ENCODE measurements at places on chromosomes 7 and 10.

GRCh38 chr7:73827567-73828106 lies 3.2 kb upstream of the CLDN4 start:
- DNase-seq = no peak

- no peak for DNase-seq
Measured at GRCh38 chr7:121069346-121070100, 81.0 kb downstream of the CPED1 start.

GRCh38 chr10:97356318-97356914 lies 21.9 kb upstream of the FRAT2 start:
- DNase-seq = no peak

DNA sequence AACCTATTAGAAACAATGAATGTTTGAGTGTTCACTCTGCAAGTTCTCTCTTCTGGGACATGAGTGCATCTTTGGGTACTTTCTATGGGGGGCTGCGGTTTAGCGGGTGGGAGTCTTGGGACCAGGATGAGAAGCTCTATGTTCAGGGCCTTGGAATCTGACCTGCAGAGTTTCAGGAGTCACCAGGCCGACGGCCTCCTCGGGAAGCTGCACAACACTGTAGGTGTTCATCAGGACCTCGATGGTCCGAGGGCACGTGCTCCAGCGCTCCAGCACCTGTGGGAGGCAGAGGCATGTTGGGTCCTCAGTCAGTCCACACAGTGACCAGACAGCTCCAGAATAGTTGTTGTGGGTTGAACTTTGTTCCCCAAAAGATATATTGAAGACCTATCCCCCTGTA lies 8.9 kb upstream of the GBX1 start:
- DNase-seq = no peak

DNA sequence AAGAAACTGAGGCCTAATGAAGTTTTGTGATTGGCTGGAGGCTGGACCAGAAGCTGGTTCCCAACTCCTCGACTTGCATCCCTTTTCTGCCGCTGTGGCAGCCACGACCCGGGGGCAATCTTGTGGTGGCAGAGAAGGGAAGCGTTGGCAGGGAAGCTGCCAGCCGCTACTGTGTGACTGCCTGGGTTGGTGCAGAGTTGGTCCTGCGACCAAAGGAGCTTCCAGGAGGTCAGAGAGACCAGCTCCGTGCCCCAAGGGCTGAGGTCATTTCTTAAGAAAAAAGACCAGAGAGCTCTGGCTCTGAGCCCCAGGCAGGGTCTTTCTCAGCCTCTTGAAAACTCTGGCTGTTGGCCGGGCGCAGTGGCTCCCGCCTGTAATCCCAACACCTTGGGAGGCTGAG lies 47.2 kb downstream of the PRF1 start:
- DNase-seq = no peak

GRCh38 chr10:92991513-92991912 lies 69.1 kb upstream of the CYP26C1 start:
- DNase-seq = no peak

GRCh38 chr7:65974876-65975275 lies 7.1 kb downstream of the GUSB start:
- DNase-seq = no peak

DNA sequence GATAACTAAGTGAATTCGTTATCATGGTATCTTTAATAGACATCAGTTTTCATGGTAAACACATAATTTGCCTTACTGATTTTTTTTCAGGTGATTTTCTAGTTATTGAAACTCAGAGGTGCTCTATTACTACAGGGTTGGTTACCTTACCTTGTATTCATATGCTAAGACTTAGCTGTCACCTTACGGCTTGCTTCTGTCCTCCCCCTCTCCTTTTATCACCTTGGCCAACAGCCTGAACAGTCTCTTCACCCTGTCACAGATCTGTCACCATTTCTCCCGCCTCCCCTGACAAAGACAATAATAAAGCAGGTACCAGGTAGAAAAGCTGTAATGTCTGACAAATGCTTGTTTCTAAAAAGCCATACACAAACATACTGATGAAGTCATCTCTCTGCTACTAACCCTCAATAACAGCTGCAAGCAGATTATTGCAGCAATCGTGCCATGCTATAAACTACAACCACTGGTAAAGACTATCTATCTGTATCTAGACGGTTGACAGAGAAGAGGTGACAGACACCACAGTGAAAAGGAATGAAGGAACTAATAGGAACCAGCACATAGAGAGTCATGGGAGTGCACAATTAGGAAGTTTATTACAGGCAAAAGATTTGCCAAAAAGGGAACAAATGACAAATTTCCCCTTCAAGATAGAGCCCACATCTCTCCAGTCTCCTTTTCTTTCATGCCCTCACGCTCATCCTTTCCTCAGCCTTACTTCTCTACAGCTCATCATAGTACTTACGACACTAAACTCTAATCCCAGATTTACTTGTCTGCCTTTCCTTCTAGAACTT lies 57.2 kb downstream of the ARHGAP12 start:
- no peak for DNase-seq

DNA sequence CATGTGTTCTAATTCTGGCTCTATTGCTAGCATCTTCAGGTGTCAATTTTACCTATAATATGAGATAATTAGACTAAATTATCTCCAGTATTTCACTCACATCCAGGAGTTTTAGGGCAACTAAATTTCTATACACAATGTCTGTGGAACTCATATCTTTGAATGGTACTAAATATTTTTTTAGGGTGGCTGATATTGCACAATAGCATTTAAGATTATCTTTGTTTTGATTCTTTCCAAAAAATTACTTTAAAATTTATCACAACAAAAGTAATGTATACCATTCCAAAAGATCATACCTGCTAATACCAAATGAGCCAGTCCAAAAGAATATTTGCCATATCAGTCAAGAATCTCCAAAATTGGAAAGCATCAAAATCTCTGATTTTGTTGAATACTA lies 285.5 kb downstream of the SEMA3D start:
- DNase-seq = no peak

DNA sequence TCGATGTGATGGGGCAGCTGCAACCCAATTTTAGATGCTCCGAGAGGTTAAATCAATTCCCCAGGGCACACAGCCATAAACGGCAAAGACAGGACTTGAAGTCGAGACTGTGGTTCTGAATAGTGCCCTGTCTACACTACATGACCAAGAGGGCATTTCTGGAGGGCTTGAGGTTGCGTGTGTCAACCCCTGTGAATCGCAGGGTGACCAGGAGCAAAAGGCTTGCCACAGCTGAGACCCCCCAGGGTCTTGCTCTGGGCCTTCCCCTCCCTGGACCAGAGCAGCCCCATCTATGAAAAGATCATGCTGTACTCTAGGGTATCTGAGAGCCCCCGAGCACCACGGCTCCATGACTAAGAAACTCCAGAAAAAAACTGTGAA lies 26.8 kb upstream of the RASGEF1A start:
- DNase-seq = no peak

GRCh38 chr7:25520516-25520915 lies 292.2 kb upstream of the NPVF start:
- DNase-seq = no peak

GRCh38 chr10:60267802-60268201 lies 121.9 kb downstream of the ANK3 start:
- no peak for DNase-seq

DNA sequence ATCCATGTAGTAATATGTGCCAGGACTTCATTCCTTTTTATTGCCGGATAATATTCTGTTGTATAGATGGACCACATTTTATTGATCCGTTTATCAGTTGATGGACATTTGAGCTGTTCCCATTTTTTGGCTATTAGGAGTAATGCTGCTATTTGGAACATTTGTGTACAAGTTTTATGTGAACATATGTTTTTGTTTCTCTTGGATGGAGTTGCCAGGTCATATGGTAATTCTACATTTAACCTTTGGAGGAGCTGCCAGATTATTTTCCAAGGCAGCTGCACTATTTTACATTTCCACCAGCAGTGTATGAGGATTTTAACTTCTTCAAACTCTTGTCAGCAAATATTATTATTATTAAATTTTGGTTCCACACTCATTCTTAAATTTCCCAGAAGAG lies 59.2 kb downstream of the C10orf90 start:
- no peak for DNase-seq

DNA sequence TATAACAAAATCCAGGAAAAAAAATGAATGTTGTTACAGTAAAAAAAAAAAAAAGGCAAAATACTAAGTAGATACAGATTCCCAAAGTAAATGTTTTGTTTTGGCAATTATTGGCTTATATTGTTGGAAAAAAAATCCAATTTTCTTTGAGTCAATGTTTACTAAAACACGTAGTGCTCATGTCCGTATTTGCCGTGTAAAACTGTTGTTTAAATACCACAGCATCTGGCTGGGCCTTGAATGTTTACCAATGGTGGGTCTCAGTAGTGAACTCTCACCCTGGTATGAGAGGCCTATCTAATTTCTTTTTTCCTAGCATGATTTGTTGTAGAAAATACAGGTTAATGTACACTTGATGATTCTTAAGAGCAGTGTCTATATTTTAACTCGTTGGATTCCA lies 41.4 kb upstream of the SLC26A5 start:
- no peak for DNase-seq

- DNase-seq = no peak
Measured at GRCh38 chr7:25835197-25835596, 316.8 kb upstream of the NFE2L3 start.

GRCh38 chr7:115471891-115472290 lies 550.0 kb downstream of the MDFIC start:
- no peak for DNase-seq

DNA sequence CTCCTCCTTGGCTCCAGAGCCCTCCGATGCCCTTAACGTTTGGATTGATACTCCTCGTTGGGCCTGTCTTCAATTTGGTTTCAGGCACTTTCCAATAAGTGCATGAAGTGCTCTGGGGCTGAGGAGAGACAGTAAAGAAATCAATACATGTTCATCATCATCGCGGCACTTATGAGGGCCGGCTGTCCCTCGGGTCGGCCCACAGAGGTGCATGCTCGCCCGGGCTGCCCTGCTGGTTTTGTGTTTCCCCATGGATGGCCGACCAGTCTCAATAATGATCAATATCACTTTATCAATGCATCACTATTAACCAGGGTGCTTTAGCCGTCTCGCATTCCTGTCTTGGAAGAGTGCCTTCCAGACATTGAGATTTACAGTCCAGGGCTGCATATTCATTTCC lies 154.2 kb downstream of the EBF3 start:
- DNase-seq = no peak

DNA sequence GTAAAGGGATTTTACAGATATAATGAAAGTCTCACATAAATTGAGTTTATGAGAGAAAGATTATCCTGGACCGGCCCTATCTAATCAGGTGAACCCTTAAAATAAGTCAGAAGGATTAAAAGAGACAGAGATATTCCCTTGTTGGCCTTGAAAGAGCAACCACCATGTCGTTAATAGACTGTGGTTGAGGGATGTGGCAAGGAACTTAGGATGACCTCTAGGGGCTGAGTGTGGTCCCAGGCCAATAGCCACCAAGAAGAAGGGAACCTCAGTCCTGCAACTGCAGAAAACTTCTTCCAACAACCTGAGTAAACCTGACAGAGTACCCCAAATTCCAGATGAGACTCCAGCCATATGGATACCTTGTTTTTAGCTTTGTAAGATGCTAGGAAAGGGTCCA lies 121.5 kb downstream of the POLR1F start:
- DNase-seq = no peak

- no peak for DNase-seq
Measured at GRCh38 chr10:97336942-97337831, 2.7 kb upstream of the FRAT2 start.

DNA sequence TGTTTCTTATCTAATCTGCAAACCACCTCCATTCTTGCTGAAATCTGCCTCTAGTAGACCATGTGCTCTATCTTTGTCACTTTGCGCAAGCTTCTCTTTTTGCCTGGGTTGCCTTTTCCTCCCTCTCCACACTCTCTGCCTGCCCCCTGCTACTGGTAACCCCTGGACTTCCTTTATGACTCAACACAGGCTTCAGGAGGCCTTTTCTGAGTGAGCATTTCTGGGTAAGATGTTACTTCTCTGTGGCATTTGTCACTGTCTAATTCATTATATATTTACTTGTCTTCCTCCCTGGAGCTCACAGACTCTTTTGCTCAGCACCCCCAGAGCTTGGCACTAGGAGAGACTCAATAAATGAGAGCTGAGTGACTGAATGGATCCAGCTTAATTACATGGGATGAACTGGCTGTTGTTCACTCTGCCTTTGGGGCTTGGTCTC lies 8.4 kb downstream of the GOLGA7B start:
- no peak for DNase-seq

- peak; percentile 12 for DNase-seq
Measured at GRCh38 chr10:79052291-79053080, 16.3 kb upstream of the ZMIZ1 start.

GRCh38 chr10:122197611-122198222 lies 73.4 kb upstream of the BTBD16 start:
- DNase-seq = no peak

- DNase-seq = no peak
Measured at GRCh38 chr10:113061054-113061430, 111.0 kb downstream of the TCF7L2 start.

DNA sequence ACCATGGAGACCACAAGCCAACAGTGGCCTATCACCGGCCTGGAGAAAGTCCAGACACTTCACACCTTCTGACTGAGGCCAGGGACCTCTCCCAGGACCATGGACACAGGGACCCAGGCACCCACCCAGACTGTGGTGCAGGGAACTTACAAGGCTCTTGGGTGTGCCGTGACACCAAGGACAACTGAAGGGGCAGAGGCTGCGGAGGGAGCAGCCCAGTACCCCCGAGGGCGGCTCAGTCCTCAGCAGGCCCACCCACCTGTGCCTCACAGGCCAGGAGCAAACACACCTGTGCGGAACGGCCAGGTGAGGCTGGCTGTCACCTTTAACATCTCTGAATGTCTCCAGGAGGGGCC lies 182.3 kb downstream of the MAD1L1 start:
- no peak for DNase-seq

GRCh38 chr7:27840313-27840712 lies 100.4 kb downstream of the TAX1BP1 start:
- no peak for DNase-seq

- no peak for DNase-seq
Measured at GRCh38 chr10:126687121-126687606, 16.7 kb upstream of the C10orf90 start.

- DNase-seq = no peak
Measured at GRCh38 chr7:4119848-4120247, 562.2 kb upstream of the FOXK1 start.

DNA sequence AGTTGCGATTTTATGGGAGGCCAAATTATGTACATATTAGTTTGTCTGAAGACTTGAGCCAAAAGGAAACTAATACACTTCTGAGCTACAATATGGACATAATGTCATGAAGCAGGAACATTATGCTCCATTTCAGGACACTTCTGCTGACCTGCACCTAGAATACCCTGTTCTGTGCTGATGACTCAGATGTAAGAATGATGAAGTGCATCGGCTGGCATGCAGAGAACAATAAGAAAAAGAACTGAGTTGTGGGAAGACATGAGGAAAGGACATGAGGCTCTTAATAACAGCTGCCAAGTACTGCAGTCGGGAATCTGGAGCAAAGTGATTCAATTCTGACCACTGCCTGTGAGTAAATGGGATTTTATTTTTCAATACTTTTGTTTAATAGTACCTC lies 192.9 kb upstream of the VSTM2A start:
- no peak for DNase-seq

DNA sequence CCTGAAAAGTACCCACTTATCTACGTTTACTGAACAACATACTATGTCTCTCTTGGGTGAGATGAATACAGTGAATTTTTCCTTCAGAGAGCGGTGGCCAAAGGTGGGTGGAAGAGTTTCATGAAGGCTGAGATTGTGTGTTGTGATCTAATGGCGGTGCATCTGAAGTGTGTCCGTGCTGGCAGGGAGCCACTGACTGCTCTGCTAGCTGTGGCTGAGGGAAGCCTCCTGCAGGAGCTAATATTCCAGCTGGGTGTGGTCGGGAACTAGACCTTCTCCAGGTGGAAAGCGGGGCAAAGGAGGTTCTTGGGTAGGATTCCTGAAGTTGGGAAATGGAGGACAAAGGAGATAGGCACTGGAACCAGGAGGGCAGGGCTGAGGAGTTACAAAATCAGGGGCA lies 69.2 kb upstream of the GRB10 start:
- DNase-seq = no peak
